ENCODE measurements at places on chromosomes 4 and X. TPM values are rescaled to one million over a fixed set of nuclear protein-coding genes. Genes with fewer than 3 reads are reported as not detected.

DNA sequence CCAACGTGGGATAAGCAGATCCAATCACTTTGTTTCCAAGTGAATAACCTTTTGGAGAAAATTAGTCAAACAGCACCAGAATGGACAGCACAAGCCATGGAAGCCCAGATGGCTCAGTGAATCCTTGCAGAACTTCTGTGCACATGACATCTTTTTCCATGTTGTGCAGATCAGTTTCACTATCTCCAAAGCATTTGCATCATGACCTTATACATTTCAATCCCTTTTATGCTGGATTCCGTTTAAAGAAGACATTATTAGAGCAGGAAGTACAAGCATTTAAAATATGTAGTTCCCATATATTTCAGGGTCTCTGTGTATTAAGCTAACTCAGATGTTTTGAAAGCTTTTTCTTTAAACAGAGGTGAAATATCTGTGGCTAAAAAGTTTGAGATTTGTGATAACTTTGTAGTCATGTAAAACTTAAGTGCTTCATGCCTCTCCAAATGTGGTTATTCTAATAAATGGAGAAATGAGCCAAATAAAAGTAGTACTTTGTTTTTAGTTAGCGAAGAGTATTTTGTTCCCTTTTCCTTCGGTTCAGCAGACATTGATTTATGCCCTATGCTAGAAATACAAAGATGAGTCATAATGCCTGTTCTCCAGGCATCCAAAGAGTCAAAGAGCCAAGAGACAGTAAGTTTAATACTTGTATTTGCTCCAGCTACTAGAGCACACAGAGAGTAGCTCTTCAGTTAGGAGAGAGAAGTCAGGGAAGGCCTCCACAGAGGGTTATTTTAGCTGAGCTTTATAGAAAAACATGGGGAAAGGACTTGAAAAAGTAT, 39.0 kb downstream of the PLAC8 start:
- H3K4me3 ChIP-seq: no peak overlapping the region
- DNase-seq: no peak
- no peak overlapping the region for H3K27ac ChIP-seq
- no peaks in the 10 kb centered on the region for H3K4me1 ChIP-seq
- no peaks in the 10 kb centered on the region for H3K27me3 ChIP-seq

Gene EXOC1L
- not detected for total RNA-seq

DNA sequence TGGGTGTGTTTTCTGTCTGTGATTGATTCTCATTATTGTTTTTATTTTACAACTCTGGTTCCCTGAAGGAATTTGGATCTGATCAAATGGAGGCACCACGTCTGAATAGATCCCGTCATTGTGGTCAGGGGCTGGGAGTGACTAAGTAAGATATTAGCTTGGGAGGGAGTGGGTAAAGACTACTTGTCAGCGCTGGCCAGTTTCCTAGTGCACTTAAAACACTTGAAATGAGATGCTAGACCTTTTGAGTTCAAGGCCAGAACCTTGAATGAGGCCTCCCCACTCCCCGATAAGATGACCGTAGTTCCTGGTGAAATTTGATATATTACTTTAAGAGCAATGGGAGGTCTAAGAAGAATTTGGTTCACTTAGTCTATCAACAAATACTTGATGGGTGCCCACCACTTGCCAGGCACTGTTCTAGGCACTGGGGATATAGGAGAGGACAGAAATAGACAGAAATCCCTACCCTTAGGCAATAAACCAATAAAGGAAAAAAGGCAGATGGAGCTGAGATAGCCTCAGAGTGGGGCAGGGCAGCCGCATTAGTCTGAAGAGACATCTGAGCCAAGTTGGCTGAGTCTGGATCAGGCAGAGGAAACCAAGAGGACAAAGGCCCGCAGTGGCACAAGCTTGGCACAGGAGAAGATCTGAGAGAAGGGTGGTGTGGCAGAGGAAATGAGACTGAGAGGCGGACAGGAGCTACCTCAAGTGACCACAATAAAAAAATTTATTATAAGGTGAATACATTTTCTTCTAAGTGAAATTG, 11.8 kb downstream of the FAM184B start:
- DNase-seq: peak; percentile 70
- H3K27me3 ChIP-seq: no peaks in the 10 kb centered on the region
- peaks cover 4% of the 10 kb centered on the region for H3K4me1 ChIP-seq

Gene PTCHD1
- 0.61 TPM for total RNA-seq

- DNase-seq: no peak
- H3K4me1 ChIP-seq: no peaks in the 10 kb centered on the region
- H3K36me3 ChIP-seq: no peaks in the 10 kb centered on the region
- H3K27me3 ChIP-seq: no peaks in the 10 kb centered on the region
These were observed 16.3 kb upstream of the FAT1 start for GRCh38 chr4:186739802-186740434.

GRCh38 chrX:75673468-75673867, 111.6 kb downstream of the MAGEE2 start:
- peak; percentile 76 for DNase-seq
- no peaks in the 10 kb centered on the region for H3K4me1 ChIP-seq
- no peaks in the 10 kb centered on the region for H3K27me3 ChIP-seq
- H3K27ac ChIP-seq: no peak overlapping the region

GRCh38 chr4:24632011-24632410, 47.7 kb upstream of the DHX15 start:
- H3K27ac ChIP-seq: no peak overlapping the region
- no peaks in the 10 kb centered on the region for H3K27me3 ChIP-seq
- no peak for DNase-seq
- no peaks in the 10 kb centered on the region for H3K36me3 ChIP-seq
- H3K4me1 ChIP-seq: no peaks in the 10 kb centered on the region

Gene GABRB1
- not detected for total RNA-seq

Data from upper lobe of left lung (tissue), 6 donors.